ENCODE measurements at places on chromosomes 3 and 15.

DNA sequence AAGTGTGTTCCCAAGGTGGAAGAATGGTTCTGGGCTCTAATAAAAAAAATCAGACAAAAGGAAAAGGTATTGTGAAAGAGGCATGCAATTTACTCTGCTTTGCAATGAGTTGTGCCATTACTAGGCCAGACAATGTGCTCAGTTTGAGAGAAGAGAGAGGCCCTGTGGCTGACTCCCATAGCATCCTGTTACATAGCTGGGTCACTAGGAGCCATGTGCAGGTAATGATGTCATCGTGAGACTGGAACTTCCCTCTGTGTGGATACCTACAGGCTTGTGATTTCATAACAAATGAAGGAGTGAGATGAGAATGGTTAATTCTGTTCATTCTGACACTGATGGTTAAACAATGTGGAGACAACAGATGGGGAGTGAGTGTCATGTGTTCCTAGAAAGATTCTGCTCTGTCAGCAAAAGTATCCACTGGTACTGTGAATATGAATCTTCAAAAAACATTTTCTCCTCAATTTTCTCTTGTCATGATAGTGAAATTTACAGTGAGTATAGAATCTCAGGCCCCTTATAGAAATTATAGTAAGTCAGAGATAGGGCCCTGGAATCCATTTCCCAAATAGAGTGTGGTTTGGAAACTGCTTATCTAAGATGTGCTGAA, 648.7 kb upstream of the DPPA4 start:
- DNase-seq: no peak

DNA sequence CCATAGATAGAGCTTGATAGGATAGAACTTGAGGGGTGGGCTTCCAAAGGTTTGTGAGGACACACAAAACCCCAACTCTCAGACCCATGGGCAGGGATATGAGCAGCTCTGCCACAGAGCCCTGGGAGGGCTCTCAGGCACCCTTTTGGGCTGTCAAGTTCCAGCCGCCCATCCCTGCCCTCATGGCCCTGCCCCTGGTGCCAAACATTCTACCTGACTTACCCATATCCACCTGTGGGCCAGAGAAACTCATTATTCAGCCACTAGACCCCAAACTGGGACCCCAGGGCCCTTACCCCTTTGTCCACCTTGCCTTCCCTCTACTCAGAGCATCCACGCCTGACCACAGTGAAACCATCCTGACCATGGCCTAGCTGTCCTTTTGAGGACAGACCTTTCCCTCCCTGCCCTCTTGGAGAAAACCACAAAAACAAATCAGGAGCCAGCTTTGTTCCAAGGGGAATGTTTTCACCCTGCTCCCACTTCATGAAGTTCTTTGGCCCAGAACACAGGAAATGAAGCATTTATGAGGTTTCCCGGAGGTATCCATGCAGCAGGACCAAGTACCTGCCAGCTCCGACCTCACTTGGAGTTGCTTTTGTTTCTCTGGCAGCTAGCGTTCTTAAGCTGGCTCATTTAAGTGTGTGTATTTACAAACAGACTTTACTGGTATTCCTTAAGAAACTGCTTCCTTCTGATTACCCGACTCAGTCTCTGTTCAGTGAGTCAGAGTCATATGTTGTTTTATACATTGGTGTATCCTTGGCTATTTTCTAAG, 34.2 kb upstream of the GALNT15 start:
- no peak for DNase-seq

- DNase-seq: no peak
Measured at GRCh38 chr3:64207289-64208080, 17.8 kb downstream of the PRICKLE2 start.

DNA sequence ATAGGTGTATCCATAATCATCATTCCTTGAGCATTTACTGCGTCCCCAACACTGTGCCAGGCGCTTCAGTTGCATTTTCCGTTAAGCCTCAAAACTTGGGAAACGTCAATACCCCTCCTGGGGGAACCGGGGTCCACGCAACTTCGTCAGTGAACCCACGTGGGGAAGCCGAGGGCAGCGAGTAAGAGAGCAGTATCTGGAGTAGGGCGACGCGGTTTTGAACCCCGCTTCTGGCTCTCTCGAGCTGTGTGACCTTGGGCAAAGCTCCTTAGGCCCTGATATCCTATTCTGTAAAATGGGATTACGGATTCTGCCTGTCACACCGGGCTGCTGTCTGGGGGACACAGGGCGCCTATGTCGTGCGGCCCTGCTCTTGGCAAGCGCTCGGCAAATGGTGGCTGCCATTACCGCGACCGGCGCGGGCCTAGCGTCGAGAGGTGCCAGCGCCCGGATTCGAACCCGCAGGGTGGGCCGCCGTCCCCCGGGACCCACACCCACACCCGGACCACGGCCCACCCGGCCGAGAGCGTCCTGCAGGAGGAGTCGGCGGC, 590 bp downstream of the POLG start:
- no peak for DNase-seq

GRCh38 chr15:39736412-39737195, 46.0 kb downstream of the FSIP1 start:
- DNase-seq: no peak

- no peak for DNase-seq
Measured at GRCh38 chr3:51280176-51280575, 104.9 kb upstream of the MANF start.

DNA sequence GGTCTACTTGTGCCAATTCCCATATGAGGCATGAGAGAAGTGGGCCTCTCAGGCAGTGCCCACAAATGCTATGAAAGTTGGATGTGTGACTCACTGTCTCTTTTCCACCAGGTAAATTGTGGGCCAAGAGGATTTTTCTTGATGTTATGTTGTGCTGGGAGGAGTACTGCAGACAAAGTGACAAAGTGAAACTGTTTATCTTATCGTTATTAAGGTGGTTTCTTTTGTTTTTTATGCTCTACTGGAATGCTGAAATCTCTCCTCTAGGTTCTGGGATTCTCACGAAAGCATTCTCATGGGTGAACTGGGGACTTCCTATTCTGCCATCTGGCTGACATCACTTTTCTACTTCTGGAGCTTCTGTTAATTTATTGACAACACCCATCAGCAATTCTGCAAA, 919.6 kb upstream of the EPHA6 start:
- no peak for DNase-seq

DNA sequence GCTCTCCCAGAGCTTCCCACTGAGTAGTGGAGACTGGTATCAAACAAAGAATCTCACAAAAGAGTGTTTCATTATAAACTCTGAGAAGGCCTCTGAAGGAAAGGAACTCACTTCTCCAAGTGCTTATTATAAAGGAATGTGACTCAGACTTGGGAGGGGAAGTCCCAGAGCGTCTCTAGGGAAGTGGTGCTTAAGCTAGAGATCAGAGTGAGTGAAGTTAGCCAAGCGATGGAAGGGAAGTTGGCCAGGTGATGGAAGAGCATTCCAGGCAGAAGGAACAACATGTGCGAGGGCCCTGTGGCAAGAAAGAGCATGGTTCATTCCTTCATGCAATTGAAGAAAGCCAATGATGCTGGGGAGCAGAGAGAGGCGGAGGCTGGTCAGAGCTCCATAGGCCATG, 2.3 kb downstream of the XYLB start:
- DNase-seq: no peak

DNA sequence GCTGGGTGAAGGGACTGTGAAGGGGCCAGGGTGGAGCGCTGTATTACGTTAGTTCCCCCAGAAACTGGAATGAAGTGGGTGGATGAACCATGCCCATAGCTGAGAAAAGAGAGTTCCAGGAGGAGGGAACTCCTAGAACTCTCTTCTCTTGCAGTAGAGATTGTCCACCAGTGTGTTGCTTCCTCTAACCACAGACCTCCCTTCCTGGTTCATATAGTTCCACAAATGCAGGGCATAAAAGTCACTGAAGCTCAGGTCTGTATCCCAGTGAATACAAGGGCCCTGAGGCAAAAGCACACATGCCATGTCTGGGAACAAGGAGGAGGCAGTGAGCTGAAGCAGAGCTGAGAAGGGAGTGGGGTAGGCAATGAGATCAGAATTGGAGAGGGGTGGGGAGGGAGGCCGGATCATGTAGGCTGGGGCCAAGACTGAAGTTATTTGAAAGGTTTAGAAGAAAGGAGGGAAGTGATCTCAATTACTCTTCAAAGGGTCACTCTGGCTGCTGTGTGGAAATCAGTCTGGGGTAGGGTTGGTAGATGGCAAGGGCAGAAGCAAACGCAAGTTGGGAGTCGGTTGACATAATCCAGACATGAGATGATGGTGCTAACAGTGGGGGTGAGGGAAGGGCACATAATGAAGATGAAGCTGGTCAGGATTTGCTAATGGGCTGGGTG, 6.5 kb downstream of the A4GNT start:
- DNase-seq: no peak

- no peak for DNase-seq
Measured at GRCh38 chr3:38027466-38028465, 1.7 kb downstream of the PLCD1 start.

GRCh38 chr15:100941536-100941935, 22.4 kb downstream of the LRRK1 start:
- DNase-seq: no peak

DNA sequence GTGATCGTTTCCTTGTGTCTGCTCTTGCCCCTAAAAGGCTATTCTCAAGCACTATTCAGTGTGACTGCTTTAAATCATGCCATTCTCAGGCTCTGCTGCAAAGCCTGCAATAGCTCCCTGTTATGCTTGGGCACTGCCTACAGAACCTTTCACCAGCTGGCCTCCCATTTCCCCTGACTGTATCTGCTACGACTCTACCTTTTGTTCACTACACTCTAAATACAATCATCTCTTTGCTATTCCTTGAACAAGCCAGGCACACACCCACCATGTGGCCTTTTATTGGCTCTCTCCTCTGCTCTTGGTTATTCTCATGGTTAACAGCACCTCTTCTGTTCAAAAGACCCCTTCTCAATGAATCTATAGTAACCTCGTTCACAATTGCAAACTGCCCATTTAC, 29.6 kb upstream of the FNDC3B start:
- no peak for DNase-seq

- peak; percentile 53 for DNase-seq
Measured at GRCh38 chr15:45187894-45188830, at the start of gene SHF. Gene SHF (minus strand): TSS chr15:45187966. CDS start chr15:45187951, 15 bp downstream.

GRCh38 chr15:89443581-89443980, 52.8 kb downstream of the RHCG start:
- no peak for DNase-seq

DNA sequence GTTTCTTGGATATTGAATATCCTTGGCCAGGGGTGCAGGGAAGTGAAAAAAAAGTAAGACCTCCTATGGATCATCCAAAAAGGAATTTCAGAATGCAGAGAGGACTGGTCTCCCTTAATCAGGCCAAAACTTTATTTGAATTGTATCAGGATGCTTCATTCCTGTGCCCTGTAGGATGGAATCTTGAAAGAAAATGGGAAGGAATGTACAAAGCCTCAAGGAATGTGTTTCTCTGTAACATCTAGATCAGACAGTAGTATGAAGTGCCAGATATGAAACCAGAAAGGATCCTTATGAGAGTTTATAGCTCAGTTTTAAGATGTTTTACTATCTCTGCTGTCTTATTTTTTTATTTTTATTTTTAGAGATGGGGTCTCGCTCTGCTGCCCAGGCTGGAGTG, 6.5 kb upstream of the GSK3B start:
- no peak for DNase-seq
